ENCODE measurements at places on chromosomes 7 and 10. TPM values are rescaled to one million over a fixed set of nuclear protein-coding genes. Genes with fewer than 3 reads are reported as not detected.

Gene RASA4B
- total RNA-seq = 0.83 TPM

Gene SLC18A3
- total RNA-seq = not detected

Gene APBB1IP
- not detected for total RNA-seq

Gene PLXNA4
- total RNA-seq = 0.19 TPM

Gene FFAR4
- total RNA-seq = not detected

Gene FERD3L
- not detected for total RNA-seq

Gene PNLIP
- not detected for total RNA-seq

Gene CDH23
- 0.37 TPM for total RNA-seq

Gene RARRES2
- not detected for total RNA-seq

Gene ITPRID1
- 0.39 TPM for total RNA-seq

Gene CALHM3
- total RNA-seq = 0.23 TPM

Gene AGMO
- not detected for total RNA-seq

Gene TCERG1L
- total RNA-seq = not detected

Gene TMEM72
- total RNA-seq = not detected

Gene PON1
- total RNA-seq = not detected

Gene NOS3
- total RNA-seq = 0.29 TPM

Gene IFIT3
- 24.6 TPM for total RNA-seq

Gene ARHGEF5
- total RNA-seq = 2.3 TPM

Gene MRLN
- total RNA-seq = not detected

Gene RBP4
- 0.56 TPM for total RNA-seq

Gene RTKN2
- 7.3 TPM for total RNA-seq
